ENCODE measurements at places on chromosomes 3 and 15.

- DNase-seq, result no peak
Observed at GRCh38 chr3:77456906-77457305, 417.0 kb downstream of the ROBO2 start.

DNA sequence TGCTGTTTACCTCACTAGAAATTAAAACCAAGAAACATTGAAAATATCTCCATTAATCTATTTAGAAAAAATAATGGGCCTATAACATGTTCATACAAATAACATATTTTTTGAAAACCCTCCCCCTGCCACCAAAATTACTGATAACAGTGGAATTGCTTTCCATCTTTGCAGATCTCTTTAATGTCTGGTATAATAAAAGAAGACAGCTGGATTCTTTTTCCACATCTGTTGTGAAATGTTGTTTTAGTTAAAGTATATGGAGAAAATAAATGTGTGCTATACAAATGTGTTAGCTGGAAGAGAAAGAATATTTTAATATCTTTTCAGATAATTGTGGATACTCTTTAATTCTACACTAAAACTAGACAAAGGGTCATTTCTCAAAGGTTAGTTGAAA is 251.0 kb upstream of the GOLGA6L4 start:
- no peak for DNase-seq

DNA sequence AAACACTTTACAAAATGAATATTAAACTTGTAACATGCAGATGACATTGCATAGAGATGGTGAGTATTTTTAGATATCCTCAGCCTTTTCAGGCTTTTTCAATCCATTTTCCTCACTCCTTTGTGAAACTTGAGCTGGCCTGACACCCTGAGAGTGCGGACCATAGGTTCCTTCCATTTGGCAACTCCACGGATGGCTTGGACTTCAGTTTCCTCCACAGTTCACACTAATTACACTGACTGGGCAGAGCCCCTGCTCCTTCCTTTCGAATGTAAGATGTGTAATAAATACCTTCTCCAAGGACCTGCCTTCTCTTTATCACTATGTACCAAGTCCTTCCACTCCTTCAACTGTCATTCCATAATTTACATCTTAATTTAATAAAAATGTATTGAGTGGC is 141.7 kb upstream of the LRIG1 start:
- DNase-seq, result no peak

DNA sequence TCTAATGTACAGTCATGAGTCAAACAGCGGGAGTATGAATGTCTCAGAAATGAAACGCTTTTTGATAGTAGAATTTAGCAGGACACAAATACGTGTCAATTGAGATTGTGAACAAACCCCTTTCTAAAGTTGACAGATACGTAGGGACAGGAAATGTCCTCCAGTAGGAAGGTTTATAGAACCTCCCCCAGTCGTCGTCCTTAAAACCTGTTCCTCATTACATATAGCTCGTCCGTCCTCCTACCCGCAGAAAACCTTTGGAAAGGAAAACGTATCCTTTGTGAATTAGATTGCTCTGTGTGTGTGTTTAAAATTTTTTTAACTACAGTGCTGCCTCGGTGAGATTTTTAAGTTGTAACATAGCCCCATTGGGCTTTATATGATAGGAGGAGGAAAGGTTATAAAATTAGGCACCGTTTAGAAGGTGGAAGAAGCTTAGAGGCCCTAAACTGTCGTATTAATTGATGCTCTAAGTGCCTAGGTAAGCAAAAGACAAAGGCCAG is 4.1 kb downstream of the UBE2E1 start:
- DNase-seq, result no peak

DNA sequence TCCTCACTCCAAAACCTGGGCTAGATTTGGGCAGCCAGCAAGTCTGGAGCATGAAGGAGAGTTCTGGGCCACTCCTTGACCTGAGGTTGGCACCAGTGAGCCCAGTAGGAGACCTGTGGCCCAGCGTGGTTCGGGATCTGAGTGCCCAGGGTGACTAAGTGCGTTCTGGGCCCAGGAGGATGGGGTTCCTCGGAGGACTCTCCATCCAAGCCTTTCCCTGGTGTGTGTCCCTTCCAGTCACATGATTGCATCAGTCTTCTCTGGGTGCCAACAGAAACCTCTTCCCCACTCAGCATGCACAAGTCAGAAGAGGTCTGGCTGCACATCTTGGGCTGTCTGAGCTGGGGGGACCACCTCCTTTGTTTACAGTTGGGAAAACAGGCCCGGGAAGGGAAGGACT is 14.9 kb downstream of the TMEM43 start:
- DNase-seq, result no peak

GRCh38 chr3:8875836-8876235 is 87.4 kb downstream of the RAD18 start:
- DNase-seq, result peak; percentile 55

GRCh38 chr3:114128826-114129225 is 50.0 kb downstream of the DRD3 start:
- no peak for DNase-seq

GRCh38 chr15:91865950-91866349 is 12.4 kb downstream of the SLCO3A1 start:
- peak; percentile 45 for DNase-seq

DNA sequence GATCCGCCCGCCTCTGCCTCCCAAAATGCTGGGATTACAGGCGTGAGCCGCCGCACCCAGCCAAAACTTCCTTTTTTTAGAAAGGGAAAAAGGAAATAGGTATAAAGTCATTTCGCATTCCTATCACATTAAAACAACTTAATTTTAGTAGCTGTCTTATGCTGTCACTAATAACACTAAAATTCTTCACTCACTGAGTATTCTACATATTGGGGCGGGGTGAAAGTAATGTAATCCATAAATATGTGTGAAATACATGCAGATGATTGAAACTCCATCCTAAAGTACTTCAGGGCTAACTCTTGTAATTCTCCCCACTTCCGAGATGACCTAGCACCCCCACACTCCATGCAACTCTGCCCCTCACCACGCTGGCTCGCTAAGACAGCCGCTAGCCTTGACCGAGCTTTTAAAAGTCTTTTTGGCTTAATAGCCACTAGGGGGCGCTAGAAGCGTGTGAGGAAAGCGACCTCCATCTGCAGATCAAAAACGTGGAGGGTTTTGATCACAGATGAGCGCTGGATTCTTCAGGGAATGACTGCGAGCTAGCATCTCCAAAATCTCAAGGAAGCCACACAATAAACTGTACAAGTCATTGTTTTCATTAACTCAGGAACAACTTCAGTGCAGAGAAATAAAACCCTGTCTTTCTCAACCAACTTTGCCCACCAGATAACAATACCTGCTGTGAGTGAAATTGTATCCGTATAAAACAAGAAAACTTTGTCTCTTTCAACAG is 129.3 kb upstream of the IGF1R start:
- DNase-seq, result peak; percentile 79

DNA sequence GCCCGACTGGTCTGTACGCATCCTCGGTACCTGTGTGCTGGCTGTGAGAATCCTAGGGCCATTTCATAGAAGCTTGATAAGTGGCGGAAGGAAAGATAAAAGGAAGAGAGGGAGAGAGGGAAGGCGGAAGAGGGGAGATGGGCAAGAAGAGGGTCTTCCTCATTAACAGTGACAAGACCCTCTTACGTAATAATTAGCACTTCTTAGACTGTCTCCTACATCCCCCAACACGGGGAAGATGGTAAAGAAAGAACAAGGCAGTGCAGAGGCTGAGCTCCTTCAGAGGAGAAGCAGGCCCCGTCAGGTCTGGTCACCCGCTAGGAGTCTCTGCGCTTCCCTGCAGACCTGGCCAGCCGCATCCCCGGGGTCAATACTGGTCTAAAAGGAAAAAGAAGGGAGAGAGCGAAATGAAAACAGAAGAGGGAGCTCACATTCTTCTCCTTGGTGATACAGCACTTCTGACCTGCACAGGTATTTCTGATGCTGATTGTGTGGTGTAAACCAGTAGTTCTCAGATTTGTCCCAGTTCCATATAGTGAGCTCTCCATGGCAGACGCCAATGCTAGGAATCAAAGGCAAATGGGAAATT is 19.0 kb upstream of the FAM240A start:
- no peak for DNase-seq

DNA sequence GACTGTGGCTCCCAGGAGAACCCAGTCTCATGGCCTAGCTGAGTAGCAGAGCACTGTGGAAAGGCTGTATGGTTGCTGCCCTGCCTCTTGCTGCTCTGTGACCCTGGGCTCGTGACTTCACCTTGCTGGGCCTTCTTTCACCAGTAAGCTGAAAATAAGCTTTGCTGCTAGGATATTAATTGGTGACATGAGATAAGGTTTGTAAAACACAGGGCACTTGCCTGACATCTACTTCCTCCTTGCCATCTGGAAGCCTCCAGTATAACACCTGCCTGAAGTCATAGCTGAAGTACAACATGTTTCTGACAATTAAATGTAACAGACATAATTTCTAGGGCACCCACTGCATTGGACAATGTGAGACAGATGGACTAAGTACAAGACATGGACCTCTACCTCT is 53.6 kb downstream of the CLEC3B start:
- no peak for DNase-seq

- DNase-seq, result peak; percentile 85
Observed at GRCh38 chr3:187748050-187748481, 2.8 kb upstream of the BCL6 start.

GRCh38 chr3:141260630-141260927 is 29.0 kb downstream of the PXYLP1 start:
- DNase-seq, result no peak

- DNase-seq, result no peak
Observed at GRCh38 chr3:10188804-10189556, 24.3 kb downstream of the IRAK2 start.

- no peak for DNase-seq
Observed at GRCh38 chr15:30921106-30921505, 17.4 kb downstream of the FAN1 start.

GRCh38 chr15:89912145-89912673 is 543 bp downstream of the ARPIN start:
- peak; percentile 12 for DNase-seq

Data from fibroblast of skin of abdomen (primary cell).